ENCODE measurements at places on chromosomes 13 and 19.
A peak's percentile ranks its signal among the peaks of the same experiment; 100 is the strongest.

- DNase-seq = peak; percentile 37
Observed at GRCh38 chr13:41019011-41019487, at the start of gene ELF1. ELF1 (minus strand) TSS chr13:41019316; CDS start chr13:40982054, 37,262 bp downstream.

GRCh38 chr19:50422397-50423278 is 3.9 kb downstream of the SPIB start:
- DNase-seq = no peak

DNA sequence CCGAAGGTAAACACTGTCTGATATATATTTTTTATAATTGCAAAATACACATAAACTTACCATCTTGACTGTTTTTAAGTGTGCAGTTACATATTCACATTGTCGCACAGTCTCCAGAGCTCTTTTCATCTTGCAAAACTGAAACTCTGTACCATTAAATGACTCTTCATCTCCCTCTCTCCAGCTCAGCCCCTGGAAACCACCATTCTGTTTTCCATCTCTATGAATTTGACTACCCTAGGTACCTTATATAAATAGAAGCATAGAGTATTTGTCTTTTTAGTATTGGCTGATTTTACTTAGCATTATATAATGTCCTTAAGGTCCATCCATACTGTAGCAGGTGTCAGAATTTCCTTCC is 45.8 kb downstream of the LRCH1 start:
- DNase-seq = no peak

GRCh38 chr13:83666141-83666540 is 216.1 kb downstream of the SLITRK1 start:
- no peak for DNase-seq

- DNase-seq = no peak
Observed at GRCh38 chr19:8088752-8089663, 36.4 kb downstream of the CCL25 start.

DNA sequence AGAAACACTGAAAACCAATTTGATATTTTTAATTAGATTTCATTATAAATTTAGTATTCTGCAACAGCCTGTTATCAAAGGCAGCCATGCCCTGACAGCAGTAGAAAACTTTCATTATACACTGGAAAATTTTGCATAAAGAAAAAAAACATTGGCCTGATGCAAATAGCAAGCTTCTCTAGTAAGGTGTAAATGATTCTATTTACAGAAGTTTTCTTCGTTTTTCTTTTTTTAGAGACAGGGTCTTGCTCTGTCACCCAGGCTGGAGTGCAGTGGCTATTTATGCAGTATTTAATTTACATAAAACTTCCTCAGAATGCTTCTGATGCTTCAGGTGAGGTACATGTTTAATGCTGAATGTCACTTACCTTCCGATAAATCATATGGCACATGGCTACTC is 67.0 kb downstream of the ABCC4 start:
- DNase-seq = no peak

DNA sequence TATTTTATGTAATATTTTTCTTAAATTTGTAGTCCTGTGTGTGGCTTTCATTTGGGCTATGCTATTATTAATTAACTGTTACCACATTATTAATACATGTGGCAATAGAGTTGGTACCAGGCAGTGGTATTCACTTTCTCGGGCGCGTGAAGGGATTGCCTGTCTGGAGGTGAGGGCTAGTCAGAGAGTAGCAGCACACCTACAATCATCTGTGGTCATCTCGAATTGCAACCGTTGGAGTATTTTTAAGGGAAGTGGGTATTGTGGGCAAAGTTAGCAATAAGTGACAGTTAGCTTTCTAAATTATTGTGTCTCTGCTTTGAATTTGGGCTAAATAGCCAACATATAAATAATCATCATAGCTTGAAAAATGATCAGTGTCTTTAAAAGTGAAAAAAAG is 20.0 kb upstream of the GPR18 start:
- DNase-seq = no peak

- peak; percentile 41 for DNase-seq
Observed at GRCh38 chr19:10587022-10587838, at the start of gene AP1M2. AP1M2 (minus strand) TSS chr19:10587312; CDS start chr19:10587231, 81 bp downstream.

- DNase-seq = no peak
Observed at GRCh38 chr19:38213911-38214625, 10.0 kb downstream of the DPF1 start.

- peak; percentile 88 for DNase-seq
Observed at GRCh38 chr19:17841810-17842662, 5.7 kb downstream of the JAK3 start.

GRCh38 chr13:77384999-77385398 is 58.1 kb upstream of the MYCBP2 start:
- DNase-seq = no peak

GRCh38 chr13:44429311-44429710 is 55.7 kb downstream of the SERP2 start:
- DNase-seq = no peak

GRCh38 chr19:33508941-33509614 is 12.5 kb downstream of the PEPD start:
- no peak for DNase-seq

- peak; percentile 24 for DNase-seq
Observed at GRCh38 chr19:10430505-10431253, 10.3 kb downstream of the PDE4A start.

GRCh38 chr13:21402586-21403307 is 56.4 kb downstream of the ZDHHC20 start:
- DNase-seq = no peak

GRCh38 chr13:71663431-71663830 is 203.6 kb downstream of the DACH1 start:
- no peak for DNase-seq

- DNase-seq = no peak
Observed at GRCh38 chr13:32642316-32642715, 56.1 kb downstream of the PDS5B start.

GRCh38 chr13:44619651-44620050 is 43.5 kb upstream of the TSC22D1 start:
- DNase-seq = no peak

- no peak for DNase-seq
Observed at GRCh38 chr13:106530171-106530851, 5.2 kb downstream of the EFNB2 start.

- DNase-seq = no peak
Observed at GRCh38 chr13:49791711-49792549, 552 bp downstream of the KPNA3 start.

GRCh38 chr13:31890946-31891345 is 140.6 kb upstream of the FRY start:
- DNase-seq = no peak

DNA sequence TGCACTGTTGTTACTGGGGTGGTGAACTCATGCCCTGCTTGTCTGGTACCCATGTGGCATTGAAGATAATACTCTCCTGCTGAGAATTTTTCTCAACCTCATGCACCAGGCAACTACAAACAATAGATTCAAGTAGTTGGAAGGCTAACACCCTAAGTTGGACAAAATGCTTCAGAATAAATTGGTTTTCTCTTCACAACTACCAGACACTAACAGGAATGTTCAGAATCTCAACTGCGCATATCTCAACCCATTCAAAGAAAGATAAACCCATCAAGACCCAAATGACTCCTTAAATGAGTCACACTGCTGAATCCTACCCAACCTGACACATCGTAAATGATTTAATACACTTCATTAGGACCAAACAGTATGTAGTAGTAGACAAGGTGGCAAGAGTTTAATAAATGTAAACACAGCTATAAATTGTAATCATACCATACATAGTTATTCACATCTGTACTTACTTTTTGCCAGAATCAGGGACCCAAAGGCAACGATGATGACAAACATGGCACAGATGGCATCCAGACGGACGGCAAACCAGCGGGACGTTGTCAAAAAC is 227.4 kb downstream of the ABCC4 start:
- DNase-seq = no peak

- no peak for DNase-seq
Observed at GRCh38 chr13:78659732-78660494, 958 bp upstream of the OBI1 start.

DNA sequence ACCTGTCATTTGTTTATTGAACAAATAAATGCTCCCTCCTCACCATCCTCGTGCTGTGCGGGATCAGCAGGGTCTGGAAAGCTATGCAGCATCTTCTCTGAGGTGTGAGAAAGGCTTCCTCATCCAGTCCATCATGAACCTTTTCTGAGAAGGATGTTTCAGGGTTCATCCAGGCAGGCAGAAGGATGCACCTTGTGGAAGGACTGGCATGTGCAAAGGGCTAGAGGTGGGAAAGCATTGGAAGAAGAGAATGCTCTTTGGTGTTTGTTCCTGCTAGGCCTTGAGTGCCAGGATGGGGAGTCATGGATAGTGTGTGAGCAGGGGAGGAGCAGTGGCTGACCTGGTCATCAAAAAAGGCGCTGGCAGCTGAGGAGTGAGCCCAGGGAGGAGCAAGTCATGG is 6.6 kb downstream of the PALM start:
- DNase-seq = no peak

DNA sequence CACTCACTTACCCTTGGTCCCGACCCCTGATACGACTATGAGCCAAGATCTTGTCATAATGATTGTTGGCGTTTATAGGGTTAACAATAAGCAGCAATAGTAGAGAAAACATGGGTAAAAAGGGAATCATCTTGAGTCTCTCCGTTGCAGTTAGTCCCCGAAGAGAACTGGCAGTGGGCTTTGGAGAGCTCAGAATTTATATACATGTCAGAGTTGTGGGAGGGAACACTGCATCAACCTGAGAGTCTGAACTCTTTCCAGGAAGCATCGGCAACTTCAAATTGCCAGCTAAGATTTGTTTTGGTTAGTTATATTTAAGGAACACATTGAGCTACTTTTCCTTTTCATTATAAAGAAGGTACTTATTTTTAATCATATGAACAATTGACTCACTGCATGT is at the start of gene POSTN:
Gene POSTN (minus strand): TSS at position 172 of the 400 bp plus-strand sequence. CDS start 42 bp downstream, at position 130.
- DNase-seq = no peak

GRCh38 chr19:40279761-40280607 is 5.2 kb downstream of the AKT2 start:
- DNase-seq = no peak

GRCh38 chr13:112968910-112969691 is at the start of gene MCF2L:
MCF2L (plus strand) TSS chr13:112969214; CDS start chr13:112969380, 166 bp downstream.
- DNase-seq = peak; percentile 97

- DNase-seq = no peak
Observed at GRCh38 chr13:98766697-98767096, 14.2 kb upstream of the SLC15A1 start.

DNA sequence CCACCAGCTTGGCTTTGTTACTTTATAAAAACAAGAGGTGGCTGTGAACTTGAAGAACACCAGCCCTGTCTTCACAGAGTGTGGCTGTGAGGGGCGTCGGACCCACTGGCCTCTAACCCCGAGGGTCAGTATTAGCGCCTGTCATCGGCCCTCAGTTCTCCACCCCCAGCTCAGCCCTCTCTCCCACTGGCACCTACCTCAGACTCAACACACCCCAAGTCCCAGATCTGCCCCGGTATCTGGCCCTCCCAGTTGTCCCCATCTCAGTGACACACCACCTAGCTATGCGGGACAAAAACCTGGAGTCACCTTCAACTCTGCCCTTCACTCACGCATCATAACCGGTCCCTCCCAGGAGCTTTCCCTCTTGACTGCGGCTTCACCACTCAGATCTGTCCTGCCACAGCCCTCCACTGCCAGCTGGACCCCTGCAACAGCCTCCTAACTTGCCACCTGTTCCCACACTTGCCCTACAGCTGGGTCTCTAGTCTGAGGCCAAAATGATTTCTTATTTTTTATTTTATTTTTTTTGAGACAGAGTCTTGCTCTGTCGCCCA is 45.4 kb downstream of the PEPD start:
- no peak for DNase-seq

DNA sequence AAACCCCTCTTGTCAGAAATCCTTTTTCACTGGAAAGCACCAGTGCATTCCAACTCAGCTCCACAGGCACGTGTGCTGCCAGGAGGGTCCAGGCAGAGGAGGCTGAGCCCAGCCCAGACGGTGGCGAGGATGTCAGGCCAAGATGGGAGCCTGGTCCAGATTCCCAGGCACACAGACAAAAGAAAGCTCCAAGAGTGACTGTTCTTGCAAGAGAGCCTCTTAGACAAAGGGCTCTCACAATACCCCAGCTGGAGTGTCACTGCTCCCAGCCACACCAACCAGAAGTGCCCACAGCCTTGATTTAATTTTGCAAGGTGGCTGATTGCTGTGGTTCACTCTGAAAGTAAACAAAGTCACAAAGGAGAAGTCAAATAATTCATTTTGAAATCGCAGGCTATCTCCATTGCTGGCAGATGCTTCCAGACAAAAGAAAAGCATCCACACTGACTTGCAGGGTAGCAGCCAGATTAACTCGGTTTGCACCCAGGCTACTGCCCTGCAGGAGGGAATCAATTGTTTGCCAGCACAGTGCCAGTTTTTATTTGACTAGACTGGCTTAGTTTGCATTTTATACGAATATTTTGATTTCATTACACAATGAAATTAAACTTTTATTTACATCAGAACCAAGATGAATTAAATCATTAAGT is 95.1 kb downstream of the RAB20 start:
- peak; percentile 85 for DNase-seq

GRCh38 chr13:99418103-99418842 is 83.0 kb upstream of the TM9SF2 start:
- DNase-seq = no peak

- DNase-seq = no peak
Observed at GRCh38 chr13:95954266-95954665, 98.9 kb downstream of the UGGT2 start.

- DNase-seq = no peak
Observed at GRCh38 chr13:80988391-80989151, 647.6 kb upstream of the SPRY2 start.

DNA sequence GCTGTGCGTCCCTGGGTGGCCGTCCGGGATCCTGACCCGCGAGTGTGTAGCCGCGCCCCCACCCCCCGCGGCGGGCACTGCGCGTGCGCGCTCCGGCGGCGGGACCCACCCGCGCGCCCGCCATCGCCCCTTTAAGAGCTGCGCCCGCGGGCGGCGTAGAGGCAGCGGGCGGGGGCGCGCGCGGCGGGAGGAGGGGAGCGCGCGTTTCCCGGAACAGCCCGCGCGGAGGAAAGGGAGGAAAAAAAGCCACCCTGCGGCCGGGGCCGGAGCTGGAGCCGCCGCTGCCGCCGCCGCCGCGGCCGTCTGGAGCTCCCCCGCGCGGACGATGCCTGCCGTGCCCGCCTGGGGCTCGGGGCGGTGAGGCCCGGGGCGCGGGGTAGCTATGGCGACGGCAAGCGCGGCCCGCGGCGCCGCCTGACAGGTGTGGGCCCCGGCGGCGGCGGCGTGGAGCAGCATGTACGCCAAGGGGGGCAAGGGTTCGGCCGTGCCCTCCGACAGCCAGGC is at the start of gene SSBP4:
Gene SSBP4 (plus strand): TSS at position 204 of the 504 bp plus-strand sequence. CDS start 251 bp downstream, at position 455.
- peak; percentile 71 for DNase-seq

DNA sequence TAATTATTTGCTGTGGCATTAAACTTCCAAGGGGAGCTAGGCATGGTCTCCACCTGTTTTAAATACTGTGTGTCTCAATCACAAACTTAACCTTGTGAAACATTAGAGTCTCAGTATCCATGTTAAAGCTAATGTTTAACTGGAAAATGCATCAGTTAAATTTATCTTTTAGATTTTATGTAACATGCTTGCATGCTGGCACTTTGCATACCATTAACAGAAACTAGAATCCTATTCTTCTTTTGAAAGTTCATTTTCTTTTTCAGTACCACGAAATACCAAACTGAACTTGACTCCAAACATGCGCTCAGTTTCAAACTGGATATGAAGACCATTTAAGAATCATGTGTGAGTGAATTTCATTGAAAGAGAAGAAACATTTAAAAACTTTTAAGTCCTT is 328.9 kb upstream of the SLC10A2 start:
- DNase-seq = no peak
